Fibroblast of the conjunctiva (primary cell): ENCODE measurements at places on chromosomes 12 and 14.

GRCh38 chr12:107318806-107319532, 225.6 kb upstream of the CRY1 start:
- no peak for DNase-seq

- DNase-seq: no peak
Observed at GRCh38 chr12:97182769-97183168, 275.7 kb downstream of the NEDD1 start.

- DNase-seq: no peak
Observed at GRCh38 chr12:19298836-19299605, 140.3 kb upstream of the AEBP2 start.

DNA sequence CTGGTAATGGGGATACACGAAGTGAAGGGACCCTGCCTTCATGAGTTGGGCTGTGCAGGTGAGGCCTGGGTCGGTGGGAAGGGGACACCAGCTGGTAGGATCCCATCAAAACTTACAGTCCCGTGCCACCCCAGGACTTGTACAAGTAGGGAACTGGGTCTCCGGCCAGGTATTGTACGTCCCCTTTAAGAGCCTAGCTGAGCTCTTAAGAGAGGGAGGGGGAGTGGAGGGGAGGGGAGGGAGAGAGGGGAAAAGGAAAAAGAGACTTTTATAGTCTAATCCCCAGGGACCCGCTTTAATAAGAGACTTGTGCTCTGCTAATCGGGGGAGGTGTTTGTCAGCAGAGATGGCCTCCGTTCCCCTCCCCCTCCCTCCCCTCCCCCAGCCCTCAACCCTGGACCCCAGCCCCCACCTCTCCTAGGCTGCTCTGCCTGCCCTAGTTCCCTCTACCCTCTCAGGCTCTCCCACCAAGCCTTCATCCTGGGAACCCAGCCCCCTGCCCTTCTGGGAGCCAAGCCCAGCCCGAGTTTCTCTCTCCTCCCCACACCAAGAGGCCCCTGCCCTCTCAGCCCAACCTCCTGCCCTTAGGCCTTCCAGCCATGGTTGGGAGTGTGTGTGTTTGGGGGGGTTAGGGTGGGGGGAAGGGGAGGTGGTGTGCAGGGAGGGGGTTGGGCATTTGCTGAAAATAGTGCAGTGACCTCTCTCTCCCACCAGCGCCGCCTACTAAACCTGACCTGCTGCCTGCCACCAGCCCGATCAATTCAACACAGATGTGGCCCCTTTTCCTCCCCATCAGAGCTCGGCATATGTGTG, 2.6 kb downstream of the GDF11 start:
- no peak for DNase-seq

- DNase-seq: no peak
Observed at GRCh38 chr12:104583301-104583700, 126.6 kb downstream of the CHST11 start.

DNA sequence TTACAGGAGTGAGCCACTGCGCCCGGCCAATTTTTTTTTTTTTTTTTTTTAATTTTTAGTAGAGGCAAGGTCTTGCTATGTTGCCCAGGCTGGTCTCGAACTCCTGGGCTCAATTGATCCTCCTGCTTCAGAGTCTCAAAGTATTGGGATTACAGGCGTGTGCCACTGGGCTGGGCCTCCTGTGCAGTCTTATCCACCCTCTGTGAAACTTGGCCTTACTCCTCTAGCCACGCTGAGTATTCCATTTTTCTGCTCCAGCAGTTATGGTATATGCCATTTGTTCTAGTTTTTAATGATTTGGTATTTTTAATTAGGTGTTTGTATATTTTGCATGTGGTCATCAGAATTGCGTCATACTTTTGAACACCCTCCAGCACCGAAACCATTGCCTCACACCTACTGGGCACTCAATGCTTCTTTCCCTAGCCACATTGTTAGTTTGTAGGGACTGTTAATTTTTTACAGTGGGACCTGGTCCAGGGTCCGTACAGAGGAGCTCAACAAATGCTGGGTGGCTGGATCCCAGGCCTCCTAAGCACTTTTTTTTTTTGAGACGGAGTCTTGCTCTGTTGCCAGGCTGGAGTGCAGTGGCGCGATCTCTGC, 11.4 kb downstream of the RIOX1 start:
- DNase-seq: no peak

GRCh38 chr12:104602406-104602805, 145.7 kb downstream of the CHST11 start:
- DNase-seq: no peak
